ENCODE measurements at places on chromosomes 4 and X.

- no peak for DNase-seq
These were observed 181.7 kb upstream of the EDNRA start for GRCh38 chr4:147299205-147299604.

DNA sequence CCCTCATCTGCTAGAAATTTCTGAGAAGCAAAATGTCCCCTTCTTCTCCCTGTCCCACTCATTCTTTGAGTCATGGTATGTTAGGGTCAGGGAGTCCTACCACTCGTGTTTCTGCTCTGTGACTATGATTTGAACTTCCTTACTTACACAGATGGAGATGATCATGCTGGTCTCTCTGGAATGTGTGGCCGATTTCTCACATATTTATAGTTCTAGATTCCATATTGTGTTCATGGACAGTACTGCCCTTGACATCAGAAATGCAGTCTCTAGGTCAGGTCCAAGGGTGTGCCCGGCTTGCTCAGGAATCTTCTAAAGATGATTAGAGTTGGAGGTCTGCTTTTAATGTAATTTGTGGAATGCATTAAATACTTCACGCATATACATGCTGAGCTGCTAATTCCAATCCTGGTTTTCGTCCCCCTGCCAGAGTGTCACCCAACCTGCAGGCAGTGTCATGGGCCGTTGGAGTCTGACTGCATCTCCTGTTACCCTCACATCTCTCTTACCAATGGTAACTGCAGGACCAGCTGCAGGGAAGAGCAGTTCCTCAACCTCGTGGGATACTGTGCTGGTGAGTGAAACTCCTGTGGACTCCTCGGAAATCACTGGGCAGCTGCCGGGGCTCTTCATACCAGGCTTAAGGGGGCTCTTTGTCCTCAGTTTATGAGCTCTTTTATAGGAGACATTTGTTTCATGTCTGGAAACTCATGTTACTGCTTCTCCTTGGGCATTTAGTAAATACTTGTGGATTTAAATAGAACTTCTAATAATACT is 214.1 kb upstream of the ANXA3 start:
- no peak for DNase-seq

DNA sequence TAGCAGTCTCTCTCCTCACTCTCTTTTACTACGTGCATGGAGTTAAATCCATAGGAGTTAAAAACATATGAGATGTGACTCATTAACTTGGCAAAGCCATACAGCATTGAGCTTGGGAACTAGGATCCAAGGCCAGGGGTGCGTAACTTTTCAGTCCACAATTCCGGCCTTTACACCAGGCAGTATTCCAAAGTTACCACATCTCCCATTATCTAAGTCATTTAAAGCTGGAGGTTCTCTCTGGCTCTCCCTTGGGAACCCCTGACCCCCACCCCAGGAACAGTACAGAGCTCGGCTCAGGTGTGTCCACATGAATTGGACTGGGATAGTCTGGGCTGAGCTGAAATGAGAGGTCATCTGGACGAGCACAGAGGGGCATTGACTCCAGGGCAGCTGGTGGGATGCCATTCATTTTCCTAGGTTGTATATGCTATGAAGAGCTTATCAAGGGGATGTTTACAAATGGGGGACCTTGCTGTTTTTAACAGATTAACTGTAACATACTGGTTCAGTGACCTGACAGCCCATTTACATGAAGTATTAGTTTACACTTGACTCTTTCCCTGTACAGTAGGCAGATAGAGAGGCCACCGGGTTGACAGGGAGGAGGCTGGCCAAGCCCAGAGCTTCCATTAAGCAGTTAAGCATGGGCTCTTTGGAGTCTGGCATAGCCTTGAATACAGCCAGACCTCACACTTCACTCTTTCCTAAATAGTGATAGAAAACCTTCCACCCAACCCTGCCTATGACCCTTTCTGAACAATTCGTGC is 128.8 kb downstream of the RAB28 start:
- DNase-seq, result no peak

DNA sequence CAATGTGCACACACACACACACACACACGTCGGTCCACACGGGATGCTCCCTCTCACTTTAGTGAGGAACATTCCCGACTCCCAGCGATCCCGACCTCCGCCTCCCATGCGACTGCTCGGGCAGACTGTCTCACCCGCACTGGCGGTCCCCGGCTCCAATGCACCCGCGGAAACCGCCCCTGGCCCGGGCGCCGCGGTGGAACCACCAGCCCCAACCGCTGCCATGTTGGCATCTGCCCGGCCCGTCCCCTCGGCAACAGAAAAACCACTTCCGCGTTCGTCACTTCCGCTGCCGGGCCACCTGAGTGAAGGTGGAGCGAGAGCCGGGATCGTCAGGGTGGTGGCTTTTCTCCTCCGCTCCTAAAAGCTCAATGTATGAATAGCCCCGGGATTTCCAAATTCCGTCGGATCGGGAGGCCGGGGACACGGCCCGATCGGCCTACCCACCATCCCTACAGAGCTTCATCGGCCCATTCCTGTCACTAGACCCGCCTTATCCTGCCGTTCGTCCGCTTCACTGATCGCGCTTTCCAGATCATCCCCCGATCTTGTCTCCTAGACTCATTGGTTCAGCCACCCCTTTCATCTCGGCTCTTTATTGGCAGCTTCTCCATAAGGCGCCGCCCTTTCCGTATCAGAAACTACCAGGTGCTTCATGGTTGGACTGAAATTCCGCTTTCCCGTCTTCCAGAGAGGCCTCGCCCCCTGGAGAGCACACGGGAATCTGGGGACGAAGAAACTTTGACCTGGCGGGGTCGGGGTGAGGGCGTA is at the start of gene SLC35A2:
TSS of gene SLC35A2 (minus strand) at position 235 of the 771 bp plus-strand sequence. CDS start at position 225, 10 bp downstream.
- peak; percentile 84 for DNase-seq

DNA sequence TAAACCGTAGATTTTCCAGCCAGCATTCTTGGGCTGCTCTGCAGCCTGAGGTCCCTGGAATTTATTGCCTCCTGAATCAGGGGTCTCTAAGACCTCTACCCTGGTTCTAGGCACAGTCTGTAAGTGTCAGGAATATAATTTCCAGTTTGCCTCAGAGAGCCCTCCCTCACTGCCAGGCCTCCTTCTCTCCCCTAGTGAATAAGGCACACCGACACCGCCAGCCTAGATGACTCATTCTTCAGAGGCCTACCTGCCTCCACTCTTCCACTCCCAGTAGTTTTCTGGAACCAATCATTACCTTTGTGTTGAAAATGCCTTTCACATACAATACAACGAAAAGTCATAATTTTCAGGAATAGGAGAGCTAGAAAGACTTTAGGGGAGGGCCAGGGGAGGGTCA is 50.3 kb upstream of the ARHGEF9 start:
- DNase-seq, result no peak

DNA sequence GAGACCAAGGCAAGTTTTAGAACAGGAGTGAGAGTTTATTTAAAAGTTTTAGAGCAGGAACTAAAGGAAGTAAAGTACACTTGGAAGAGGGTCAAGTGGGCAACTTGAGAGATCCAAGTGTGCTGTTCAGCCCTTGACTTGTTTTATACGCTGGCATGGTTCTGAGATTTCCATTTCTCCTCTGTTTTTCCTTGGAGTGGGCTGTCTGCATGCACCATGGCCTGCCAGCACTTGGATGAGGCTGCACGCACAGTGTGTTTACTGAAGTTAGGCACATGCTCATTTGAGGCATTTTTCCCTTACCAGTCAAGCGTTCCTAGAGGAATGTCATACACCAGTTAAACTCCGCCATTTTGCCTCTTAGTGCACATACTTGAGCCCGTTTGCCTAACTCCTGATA is 8.7 kb upstream of the ZNF674 start:
- DNase-seq, result no peak

GRCh38 chrX:150258463-150259430 is 104.4 kb upstream of the MAMLD1 start:
- no peak for DNase-seq

GRCh38 chr4:41512596-41512995 is 25.4 kb upstream of the LIMCH1 start:
- no peak for DNase-seq

DNA sequence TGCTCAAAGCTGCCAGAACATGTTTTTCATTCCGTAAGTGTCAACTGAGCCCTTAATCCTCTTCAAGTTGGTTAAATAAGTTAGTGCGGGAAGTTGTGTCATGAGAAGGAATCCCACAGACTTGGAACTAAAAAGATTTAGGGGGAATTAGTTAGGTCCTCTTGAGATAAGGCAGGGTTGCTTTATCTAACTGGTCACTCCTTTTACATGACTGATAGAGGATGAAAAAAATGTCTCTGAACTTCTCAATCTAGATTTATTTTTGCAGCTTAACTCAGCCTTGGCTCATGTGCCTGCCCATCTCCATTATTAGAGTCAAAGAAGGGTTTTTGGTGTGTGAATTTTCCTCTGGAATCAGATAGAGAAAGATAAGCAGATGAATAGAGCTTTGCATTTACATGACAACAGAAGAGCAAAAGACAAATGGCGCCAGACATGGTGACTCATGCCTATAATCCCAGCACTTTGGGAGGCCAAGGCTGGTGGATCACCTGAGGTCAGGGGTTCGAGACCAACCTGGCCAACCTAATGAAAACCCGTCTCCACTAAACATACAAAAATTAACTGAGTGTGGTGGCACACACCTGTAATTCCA is 882.9 kb downstream of the RPA4 start:
- DNase-seq, result no peak

DNA sequence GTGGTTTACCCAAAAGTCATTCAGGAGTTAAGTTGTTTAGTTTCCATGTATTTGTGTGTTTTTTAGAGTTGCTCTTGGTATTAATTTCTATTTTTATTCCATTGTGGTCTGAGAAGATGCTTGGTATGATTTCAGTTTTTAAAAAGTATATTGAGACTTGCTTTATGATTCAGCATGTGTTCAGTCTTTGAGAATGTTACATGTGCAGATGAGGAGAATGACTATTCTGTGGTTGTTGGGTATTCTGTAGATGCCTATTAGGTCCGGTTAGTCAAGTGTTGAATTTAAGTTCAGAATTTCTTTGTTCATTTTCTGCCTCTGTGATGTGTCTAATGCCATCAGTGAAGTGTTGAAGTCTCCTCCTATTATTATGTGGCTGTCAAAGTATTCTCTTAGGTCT is 249.4 kb downstream of the ARHGAP10 start:
- no peak for DNase-seq

- no peak for DNase-seq
These were observed 2.4 kb upstream of the ZFP92 start for GRCh38 chrX:153408871-153409351.

DNA sequence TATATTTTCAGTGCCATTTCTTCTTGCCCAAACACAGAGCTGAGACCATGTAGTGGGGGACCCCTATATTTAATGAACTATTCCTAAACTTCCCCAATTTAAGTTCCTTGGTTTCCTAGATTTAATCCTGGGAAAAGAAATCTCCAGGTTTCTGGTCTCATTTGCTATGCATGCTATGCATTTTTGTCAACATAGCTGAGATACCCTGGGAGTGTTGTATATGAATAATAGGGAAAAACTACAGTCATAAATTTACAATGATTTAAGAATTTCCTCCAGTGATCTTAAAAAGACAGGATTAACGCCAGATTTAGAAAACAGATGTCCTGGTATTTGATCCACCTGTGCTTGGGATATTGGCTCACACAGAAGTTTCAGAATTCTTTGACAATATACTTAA is 136.8 kb upstream of the RAPGEF2 start:
- DNase-seq, result no peak

DNA sequence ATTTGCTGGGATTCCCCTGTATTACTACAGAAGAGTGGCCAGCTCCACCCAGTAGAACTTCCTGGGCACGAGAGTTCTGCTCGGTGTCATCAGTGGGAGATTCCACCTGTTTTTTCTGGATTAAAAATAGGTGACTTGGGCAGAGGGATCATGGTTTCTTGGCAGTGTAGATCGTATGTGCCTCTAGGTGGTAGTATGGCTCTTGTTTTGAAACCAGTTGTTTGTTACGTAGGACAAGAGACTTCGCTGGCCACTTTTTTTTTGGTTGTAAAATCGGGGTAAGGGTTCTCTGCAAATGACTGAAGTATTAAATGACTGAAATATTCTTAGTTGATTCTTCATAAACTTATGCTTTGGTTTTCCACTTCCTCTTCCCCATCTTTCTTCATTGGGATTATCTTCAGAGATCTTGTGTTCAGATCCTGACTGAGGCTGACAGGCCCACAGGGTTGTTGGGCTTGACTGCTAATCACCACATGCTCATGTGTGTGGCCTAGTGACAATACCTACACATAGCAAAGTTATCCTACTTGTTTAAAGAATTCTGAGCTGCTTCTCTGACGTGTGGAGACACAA is 43.8 kb upstream of the WDR1 start:
- no peak for DNase-seq
